ENCODE measurements at places on chromosomes 1 and 21.

GRCh38 chr21:36423771-36424433 is 38.7 kb downstream of the CHAF1B start:
- DNase-seq, result no peak

- no peak for DNase-seq
Measured at GRCh38 chr1:20037877-20038276, 32.1 kb upstream of the PLA2G5 start.

- no peak for DNase-seq
Measured at GRCh38 chr1:229480495-229480894, 27.6 kb downstream of the NUP133 start.

DNA sequence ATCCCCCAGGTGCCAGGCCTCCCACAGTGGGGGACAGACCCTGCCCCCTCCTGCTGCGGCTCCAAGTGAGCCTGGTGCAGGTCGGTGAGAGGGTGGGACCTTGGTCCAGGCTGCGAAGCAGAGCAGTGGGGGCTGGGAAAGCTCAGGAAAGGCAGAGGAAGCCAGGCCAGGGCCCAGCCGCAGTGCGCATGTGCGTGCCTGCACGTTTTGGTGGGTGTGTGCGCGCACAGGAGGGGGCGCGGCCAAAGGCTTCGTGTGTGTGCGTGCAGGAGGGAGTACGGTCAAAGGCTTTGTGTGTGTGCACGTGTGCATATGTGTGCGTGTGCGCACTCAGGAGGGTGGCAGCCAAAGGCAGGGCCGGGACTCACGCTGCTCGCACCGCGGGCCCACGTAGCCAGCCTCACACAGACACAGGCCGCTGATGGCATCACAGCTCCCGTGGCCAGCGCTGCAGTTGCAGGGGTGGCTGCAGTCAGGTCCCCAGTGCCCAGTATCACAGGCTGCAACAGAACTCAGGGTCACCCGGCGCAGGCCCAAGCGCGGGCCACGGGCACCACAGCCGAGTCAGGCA is 45.9 kb downstream of the ARHGEF16 start:
- no peak for DNase-seq

DNA sequence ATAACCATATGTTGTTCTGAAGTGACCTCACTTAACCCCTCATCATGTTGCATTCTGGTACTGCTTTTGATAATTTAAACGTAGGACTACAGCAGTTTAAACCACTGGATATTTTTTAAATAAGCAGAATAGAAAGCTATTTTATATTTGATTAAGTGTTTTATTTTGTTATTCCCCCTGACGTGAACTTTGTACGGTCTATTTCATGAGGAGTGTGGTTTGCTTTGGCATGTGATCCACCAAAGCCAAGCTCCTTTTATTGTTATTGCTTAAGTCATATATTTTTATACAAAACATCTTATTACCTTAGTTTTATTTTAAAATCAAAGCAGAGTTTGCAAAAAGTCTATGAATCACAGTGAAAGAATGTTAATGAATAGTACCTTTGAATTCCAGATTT is 101.4 kb upstream of the L1TD1 start:
- DNase-seq, result no peak

- no peak for DNase-seq
Measured at GRCh38 chr1:228172591-228173527, 7.3 kb downstream of the IBA57 start.

DNA sequence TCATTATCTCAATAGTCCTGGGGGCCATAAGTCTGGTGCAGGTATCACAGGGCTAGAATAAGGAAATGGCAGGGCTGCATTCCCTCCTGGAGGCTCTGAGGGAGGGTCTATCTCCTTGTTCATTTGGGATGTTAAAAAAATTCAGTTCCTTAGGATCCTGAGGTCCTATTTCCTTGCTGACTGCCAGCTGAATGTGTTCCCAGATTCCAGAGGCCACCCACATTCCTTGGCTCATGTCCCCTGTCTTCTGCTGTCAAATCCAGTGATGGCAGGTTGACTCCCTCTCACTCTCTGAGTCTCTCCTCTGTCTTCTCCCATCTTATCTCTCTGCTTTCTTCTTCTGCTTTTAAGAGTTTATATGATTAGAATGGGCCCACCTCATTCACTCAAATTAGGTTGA is 400.6 kb downstream of the PTPRU start:
- DNase-seq, result no peak

DNA sequence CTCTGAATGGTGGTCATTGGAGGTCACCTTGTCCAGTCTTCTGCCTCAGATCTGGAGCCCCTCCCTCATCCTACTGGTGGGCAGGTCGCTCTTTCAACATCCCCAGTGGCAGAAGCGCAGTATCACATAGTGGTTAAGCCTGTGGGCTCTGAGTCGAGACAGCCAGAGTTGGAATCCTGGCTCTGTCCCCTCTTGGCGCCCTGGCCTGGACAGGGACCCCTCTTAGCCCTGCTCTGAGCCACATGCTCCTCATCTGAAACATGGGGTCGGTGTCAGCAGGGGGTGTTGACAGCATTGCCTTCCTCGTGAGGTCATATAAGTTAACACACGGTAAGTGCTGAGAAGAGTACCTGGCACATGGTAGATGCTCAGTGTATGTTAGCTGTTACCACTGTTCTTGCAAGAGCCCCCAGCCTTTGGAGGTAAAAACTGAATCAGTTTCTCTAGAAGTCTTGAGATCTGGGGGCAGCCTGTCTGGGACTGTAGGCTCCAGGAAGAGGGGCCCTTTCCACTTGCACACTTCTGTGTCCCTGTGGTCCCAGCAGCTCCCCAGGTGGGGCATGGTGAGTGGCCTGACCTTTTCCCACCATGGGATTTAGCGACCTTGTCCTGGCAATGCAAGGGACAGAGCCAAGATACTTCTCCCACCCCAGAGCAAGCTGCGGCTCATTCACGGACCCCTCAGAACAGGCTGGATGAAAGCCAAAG is 6.4 kb downstream of the ZC3H12A start:
- no peak for DNase-seq

All from DMS79 (cell line).